PC-3 (cell line): ENCODE measurements at places on chromosomes 16 and 17. TPM values are rescaled to one million over a fixed set of nuclear protein-coding genes. Genes with fewer than 3 reads are reported as not detected.

Gene KRTAP1-5
- 0.51 TPM in 1 of 2 replicates, not detected in the other for total RNA-seq

Gene CFAP97D1
- 0.12 and 0.29 TPM in 2 replicates for total RNA-seq

Gene ADGRG3
- total RNA-seq = not detected in 2 replicates

- H3K36me3 ChIP-seq = no peaks in the 10 kb centered on the region
- no peak for DNase-seq
- H3K27ac ChIP-seq = no peak overlapping the region
- no peaks in the 10 kb centered on the region for H3K27me3 ChIP-seq
- no peak overlapping the region for H3K4me3 ChIP-seq
Observed at GRCh38 chr17:61023996-61024395, 346.3 kb downstream of the BCAS3 start.

- no peak for DNase-seq
- H3K27me3 ChIP-seq = no peaks in the 10 kb centered on the region
- peaks cover 7% of the 10 kb centered on the region; the same call in 1 of the 2 replicates for H3K4me1 ChIP-seq
- H3K36me3 ChIP-seq = no peaks in the 10 kb centered on the region
- H3K4me3 ChIP-seq = no peak overlapping the region
Observed at GRCh38 chr17:32123782-32124181, 18.5 kb upstream of the RHOT1 start.

- no peak overlapping the region for H3K4me3 ChIP-seq
- H3K4me1 ChIP-seq = peaks cover 9% of the 10 kb centered on the region
Observed at GRCh38 chr17:45136846-45137560, 1.5 kb downstream of the ACBD4 start.

GRCh38 chr17:78716814-78717393 is 65.2 kb downstream of the CYTH1 start:
- peak overlapping the region; percentile 34 for H3K27ac ChIP-seq
- peak; percentile 59 for DNase-seq
- H3K4me1 ChIP-seq = peaks cover 28% of the 10 kb centered on the region
- peak overlapping the region; percentile 65 for H3K4me3 ChIP-seq
- H3K36me3 ChIP-seq = no peaks in the 10 kb centered on the region
- H3K27me3 ChIP-seq = no peaks in the 10 kb centered on the region

DNA sequence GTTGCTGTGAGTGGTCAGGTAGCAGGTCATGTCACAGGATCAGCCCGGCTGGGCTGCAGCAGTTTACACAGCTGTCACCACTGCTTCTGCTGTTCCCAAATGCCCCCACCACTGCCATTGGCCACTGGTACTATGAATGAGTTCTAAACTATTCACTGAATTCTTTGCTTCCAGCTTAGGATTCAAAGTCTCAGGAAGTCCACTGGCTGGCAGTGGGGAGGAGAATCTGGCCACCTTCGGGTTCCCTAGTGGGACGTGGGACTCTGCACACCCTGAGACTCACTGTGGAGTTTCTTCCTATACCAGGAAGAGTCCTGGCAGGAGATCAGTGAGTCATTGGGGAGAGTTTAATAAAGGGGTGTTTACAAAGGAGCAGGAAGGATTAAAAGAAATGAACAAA is 6.9 kb downstream of the MT1X start:
- H3K4me3 ChIP-seq = no peak overlapping the region
- no peaks in the 10 kb centered on the region for H3K27me3 ChIP-seq
- no peak overlapping the region for H3K27ac ChIP-seq
- H3K4me1 ChIP-seq = peaks cover 17% of the 10 kb centered on the region
- no peaks in the 10 kb centered on the region for H3K36me3 ChIP-seq
- DNase-seq = no peak

DNA sequence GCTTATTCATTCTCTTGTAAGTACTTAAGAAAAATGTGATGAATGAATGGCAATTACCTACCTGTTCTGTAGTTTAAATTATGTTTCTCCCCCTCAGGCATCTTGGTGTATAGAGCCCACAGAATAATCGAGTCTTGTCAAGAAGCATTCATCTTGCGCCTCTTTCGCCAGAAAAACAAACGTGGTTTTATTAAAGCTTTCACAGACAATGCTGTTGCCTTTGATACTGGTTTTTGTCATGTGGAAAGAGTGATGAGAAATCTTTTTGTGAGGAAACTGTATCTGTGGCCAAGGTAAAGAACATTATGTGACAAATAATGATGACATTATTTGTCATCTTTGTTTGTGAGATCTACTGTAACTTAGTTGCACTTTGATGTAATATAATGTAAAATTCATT is 6.5 kb downstream of the ERCC4 start:
- H3K27me3 ChIP-seq = no peaks in the 10 kb centered on the region
- peak overlapping the region; percentile 54 for H3K27ac ChIP-seq
- H3K4me1 ChIP-seq = peaks cover 14% of the 10 kb centered on the region
- peaks cover 4% of the 10 kb centered on the region; the same call in 1 of the 2 replicates for H3K36me3 ChIP-seq
- peak; percentile 32 for DNase-seq

DNA sequence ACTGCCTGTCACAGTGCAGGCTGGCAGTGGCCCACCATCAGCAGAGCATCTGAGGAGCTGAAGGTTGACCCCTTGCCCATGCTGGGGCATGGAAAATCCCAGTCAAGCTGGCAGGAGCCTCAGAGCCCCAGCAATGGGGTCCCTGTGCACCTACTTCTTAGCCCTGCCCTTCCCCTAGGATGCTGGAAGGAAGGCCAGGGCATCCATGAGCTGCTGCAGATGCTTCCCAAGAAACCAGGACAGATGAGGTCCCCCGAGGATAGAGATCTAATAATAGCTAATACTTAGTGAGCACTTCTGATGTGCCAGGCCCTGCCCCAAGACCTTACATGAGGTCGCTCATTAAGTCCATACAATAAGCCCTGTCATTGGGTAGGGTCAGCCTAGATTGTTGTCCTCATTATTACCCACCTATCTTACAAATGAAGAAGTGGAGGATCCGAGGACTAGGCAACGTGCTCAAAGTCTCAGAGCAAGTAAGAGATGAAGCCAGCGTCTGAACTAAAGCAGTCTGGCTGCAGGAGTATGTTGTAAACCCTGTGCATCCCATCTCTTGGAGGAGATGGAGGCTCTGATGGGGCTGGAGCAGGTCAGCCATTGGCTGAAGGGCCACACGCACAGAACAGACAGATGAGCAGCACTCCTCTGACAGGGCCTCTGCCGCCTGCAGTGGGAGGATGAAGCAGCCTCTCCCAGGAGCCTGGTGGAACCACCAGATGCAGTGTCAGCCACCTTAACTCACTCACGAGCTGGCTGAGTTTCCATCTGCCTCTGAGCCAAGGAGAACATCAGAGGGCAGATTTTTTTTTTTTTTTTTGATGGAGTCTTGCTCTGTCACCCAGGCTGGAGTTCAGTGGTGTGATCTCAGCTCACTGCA is 175.4 kb downstream of the WSCD1 start:
- H3K27me3 ChIP-seq = no peaks in the 10 kb centered on the region
- no peak overlapping the region for H3K27ac ChIP-seq
- H3K4me1 ChIP-seq = peaks cover 16% of the 10 kb centered on the region
- DNase-seq = no peak
- no peak overlapping the region for H3K4me3 ChIP-seq

- H3K4me1 ChIP-seq = no peaks in the 10 kb centered on the region
- DNase-seq = no peak
- no peaks in the 10 kb centered on the region for H3K27me3 ChIP-seq
- H3K27ac ChIP-seq = no peak overlapping the region
Observed at GRCh38 chr17:4135489-4135888, 7.3 kb downstream of the ZZEF1 start.

DNA sequence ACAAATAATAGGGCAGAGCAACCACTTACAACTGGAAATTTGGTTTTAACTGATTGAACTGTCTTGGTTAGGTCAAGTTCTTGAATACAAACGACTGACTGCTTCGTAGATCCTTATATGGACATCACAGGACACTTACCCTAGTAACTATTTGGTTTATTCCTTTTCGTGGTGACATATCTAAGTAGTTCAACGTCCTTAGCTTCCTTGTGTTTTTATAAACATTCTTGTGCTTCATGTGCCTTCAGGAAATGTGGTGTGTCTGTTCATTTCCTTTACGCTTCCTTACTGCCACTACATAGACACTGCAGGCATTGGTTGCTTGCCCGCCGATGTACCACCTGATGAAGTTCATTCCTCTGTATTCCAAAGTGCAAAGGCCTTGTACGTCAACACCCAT is 59.3 kb downstream of the USP10 start:
- H3K4me3 ChIP-seq = no peak overlapping the region
- DNase-seq = no peak
- H3K4me1 ChIP-seq = no peaks in the 10 kb centered on the region
- peaks cover 28% of the 10 kb centered on the region for H3K36me3 ChIP-seq
- H3K27me3 ChIP-seq = no peaks in the 10 kb centered on the region

DNA sequence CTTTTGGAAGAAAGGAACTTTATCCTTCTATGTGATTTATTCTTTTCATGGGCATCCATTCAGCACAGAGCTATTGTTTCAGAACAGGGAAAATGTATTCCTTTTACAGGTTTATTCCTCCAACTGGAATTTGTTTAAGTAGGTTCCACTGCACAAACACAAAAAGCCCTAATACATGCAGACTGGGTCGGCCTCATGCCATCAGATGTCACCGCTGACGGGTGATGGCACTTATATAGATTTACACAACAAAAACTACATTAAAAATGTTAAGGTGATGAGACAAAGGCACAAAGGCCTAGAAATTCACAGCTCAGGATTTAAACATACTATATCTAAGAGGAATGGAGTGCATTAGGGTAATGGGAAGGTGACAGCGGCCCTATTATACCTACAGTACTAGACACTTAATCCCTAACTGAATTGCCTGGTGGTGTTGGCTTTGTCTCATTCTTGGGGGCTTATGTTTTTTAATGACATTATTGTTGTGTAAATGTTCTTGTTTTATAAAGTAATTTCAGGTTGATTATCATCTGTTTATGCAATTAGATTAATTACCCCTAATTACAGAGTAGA is 276.4 kb upstream of the PSMD7 start:
- H3K4me3 ChIP-seq = no peak overlapping the region
- DNase-seq = no peak
- no peaks in the 10 kb centered on the region for H3K4me1 ChIP-seq

DNA sequence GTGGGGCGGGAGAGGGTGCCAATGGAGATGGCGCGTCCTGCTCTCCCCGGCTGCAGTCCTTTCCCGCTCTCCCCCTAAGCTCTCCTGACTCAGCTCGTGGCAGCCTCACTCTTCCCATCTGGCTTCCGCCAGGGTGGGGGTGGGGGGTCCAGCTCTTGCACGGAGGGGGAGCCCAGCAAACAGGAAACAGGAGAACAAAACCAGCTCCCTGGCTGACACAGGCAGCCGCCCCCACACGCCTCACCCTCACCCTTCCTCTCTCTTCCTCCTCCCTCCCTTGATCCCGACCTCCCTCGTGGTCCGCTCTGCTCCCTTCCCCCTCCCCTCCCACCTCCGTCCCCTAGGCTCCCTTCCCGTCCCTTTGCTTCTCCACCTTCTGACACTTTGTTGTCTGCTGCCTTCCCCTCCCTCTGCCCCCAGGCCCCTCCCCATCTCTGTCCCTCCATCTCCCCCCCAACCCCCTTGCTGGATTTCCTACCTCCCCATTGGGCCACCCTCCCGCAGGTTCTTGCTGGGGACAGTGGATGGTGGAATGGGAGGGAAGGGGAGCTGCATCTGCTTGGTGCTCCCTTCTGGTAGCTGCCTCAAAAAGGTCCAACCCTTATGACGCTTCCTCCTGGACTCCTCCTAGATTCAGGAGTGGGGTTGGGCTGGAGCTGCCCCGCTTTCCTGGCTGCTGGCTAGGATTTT is 23.7 kb downstream of the ARHGAP23 start:
- no peak overlapping the region for H3K27ac ChIP-seq
- H3K27me3 ChIP-seq = no peaks in the 10 kb centered on the region
- H3K36me3 ChIP-seq = no peaks in the 10 kb centered on the region
- H3K4me1 ChIP-seq = peaks cover 14% of the 10 kb centered on the region

DNA sequence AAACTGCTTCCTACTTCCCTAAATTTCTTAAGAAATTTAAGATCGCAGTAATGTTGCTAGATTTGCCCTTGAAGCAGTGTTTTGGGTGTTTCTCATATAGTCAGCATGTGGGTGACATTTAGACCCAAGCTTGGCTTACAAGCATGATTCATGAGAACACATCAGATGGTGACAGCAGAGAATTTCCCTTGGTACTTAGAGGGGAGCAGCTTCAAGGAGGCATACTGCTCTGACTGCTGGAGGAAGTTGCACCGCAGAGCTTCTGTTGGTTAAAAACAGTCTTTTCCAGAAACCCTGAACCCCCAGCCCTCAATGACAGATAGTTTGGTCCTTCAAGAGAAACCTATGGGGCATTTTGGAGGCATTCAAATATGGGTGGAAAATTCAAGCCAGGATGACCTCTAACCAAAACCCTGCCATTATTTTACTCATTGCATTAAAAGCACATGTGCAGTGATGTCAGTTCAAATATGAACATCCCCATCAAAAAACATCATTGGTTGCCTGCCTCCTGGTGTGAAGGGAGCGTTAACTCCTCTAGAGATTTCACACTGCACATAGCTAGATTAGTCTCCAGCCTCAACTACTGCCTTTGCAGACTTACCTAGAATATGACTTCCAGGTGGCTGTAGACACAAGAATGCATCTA is 201.5 kb upstream of the CACNG5 start:
- no peak overlapping the region for H3K27ac ChIP-seq
- H3K4me3 ChIP-seq = no peak overlapping the region
- H3K4me1 ChIP-seq = peaks cover 3% of the 10 kb centered on the region; the same call in 1 of the 2 replicates
- no peaks in the 10 kb centered on the region for H3K27me3 ChIP-seq
- no peak for DNase-seq

GRCh38 chr16:48110000-48110399 is 45.8 kb downstream of the ABCC12 start:
- H3K27ac ChIP-seq = no peak overlapping the region
- no peak overlapping the region for H3K4me3 ChIP-seq
- H3K36me3 ChIP-seq = no peaks in the 10 kb centered on the region
- DNase-seq = no peak

DNA sequence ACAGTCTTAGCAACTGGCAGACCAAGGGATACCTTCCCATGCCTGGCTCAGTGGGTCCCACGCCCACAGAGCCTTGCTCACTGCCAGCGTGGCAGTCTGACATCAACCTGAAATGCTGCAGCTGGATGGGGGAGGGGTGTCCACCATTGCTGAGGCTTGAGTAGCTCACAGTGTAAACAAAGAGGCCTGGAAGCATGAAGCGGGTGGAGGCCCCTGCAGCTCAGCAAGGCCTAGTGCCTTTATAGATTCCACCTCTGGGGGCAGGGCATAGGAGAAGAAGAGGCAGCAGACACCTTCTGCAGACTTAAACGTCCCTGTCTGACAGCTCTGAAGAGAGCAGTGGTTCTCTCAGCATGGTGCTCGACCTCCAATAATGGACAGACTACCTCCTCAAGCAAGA is 263.2 kb downstream of the KIF2B start:
- no peak overlapping the region for H3K4me3 ChIP-seq
- no peaks in the 10 kb centered on the region for H3K4me1 ChIP-seq
- H3K36me3 ChIP-seq = no peaks in the 10 kb centered on the region
- DNase-seq = no peak
- no peak overlapping the region for H3K27ac ChIP-seq

GRCh38 chr16:72876221-72876620 is 171.7 kb downstream of the ZFHX3 start:
- H3K4me1 ChIP-seq = peaks cover 28% of the 10 kb centered on the region
- H3K27me3 ChIP-seq = no peaks in the 10 kb centered on the region
- no peaks in the 10 kb centered on the region for H3K36me3 ChIP-seq
- no peak overlapping the region for H3K27ac ChIP-seq

DNA sequence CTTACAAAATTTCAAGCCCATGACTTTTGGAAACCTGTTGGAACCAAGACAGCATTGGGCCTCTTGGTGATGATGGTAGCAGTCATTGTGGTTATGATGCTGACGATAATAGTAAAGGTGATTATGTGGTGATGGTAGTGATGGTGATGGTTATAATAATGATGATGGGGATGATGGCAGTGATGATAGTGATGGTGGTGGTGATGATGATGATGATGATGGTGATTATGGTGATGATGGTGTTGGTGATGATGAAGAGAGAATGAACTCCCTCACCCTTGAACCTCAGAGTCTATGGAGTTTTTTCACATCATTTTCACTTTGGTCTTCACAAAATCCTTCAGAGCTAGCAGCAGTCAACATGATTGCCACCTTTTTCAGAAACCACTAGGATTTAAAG is 105.3 kb upstream of the ASIC2 start:
- no peaks in the 10 kb centered on the region for H3K4me1 ChIP-seq
- no peaks in the 10 kb centered on the region for H3K27me3 ChIP-seq
- DNase-seq = no peak
